ENCODE measurements at places on chromosomes 11 and 22. TPM values are rescaled to one million over a fixed set of nuclear protein-coding genes. Genes with fewer than 3 reads are reported as not detected.

Gene KLHL35
- 0.93 TPM for total RNA-seq

Gene C22orf42
- total RNA-seq, result not detected

Gene TRIM49C
- not detected for total RNA-seq

Gene TMEM191B
- total RNA-seq, result 0.67 TPM

Gene MMP7
- total RNA-seq, result not detected

- no peak for DNase-seq
These were observed 72.9 kb downstream of the TIMP3 start for GRCh38 chr22:32874385-32874784.

GRCh38 chr11:1494650-1495049, 8.1 kb upstream of the MOB2 start:
- no peak for DNase-seq

- DNase-seq, result no peak
These were observed 37.0 kb downstream of the SFI1 start for GRCh38 chr22:31533374-31533773.

DNA sequence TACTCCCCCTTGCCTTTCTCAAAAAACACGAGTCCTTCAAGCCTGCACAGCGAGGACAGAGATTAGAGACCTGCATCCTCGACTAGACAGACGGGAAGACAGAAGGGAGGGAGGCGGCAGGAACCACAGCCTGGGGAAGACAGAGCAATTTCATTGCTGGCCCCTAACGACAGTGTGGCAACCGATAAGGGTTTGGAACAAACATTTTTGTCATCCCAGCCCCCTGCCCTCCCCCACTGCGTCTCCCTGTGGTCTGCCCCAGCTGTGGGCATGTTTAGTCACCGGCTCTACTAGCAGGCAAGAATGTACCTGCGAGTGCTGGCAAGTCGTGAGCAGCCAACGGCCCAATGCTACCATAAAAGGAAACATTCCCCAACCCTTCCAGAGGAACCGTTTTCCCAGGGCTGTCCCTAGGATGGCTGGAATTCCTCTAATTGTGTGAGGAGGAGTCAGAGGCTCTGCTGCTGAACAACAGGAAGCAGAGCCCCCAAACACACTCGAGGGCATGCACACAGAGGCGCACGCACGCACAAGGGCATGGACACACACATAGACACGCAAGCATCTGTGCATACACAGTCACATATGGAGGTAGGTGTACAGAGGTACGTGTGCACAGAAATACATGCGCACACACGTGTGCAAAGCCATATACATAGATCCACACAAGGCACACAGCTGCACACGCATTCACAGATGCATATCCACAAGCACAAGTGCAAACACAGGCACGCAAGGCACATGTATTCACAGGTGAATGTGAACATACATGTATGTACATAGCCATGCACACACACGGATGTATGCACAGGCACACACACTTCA, 58.3 kb downstream of the MYH9 start:
- DNase-seq, result peak; percentile 88

- no peak for DNase-seq
These were observed 756 bp downstream of the CLNS1A start for GRCh38 chr11:77636731-77637344.

- no peak for DNase-seq
These were observed 40.6 kb upstream of the RCN1 start for GRCh38 chr11:32050264-32050663.

- no peak for DNase-seq
These were observed 1151.7 kb upstream of the TENM4 start for GRCh38 chr11:80592546-80592945.

- DNase-seq, result no peak
These were observed 13.1 kb downstream of the TENM4 start for GRCh38 chr11:79427611-79428327.

GRCh38 chr11:22674470-22675439, 8.3 kb downstream of the GAS2 start:
- DNase-seq, result no peak
